Ovary (tissue), 10 donors: ENCODE measurements at places on chromosomes 6 and 20.

DNA sequence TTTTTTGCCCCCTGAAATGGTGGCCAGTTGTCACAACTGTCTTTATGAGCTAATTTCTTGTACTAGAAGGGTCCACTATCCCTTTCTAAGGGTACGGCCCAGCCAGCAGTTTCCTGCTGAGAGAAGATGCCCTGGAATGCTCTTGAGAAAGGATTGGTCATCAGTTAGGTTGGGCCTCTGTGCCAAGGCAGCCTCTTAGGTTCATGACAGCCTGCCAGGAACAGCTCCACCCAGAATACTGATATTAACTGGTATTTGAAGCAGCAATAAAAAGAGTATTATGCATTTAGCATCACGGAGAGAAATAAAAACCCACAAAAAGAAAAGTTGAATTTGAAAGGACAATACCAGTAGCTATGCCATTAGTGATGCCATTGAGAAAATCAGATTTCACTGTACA lies 9.0 kb upstream of the HINT3 start:
- DNase-seq = no peak

DNA sequence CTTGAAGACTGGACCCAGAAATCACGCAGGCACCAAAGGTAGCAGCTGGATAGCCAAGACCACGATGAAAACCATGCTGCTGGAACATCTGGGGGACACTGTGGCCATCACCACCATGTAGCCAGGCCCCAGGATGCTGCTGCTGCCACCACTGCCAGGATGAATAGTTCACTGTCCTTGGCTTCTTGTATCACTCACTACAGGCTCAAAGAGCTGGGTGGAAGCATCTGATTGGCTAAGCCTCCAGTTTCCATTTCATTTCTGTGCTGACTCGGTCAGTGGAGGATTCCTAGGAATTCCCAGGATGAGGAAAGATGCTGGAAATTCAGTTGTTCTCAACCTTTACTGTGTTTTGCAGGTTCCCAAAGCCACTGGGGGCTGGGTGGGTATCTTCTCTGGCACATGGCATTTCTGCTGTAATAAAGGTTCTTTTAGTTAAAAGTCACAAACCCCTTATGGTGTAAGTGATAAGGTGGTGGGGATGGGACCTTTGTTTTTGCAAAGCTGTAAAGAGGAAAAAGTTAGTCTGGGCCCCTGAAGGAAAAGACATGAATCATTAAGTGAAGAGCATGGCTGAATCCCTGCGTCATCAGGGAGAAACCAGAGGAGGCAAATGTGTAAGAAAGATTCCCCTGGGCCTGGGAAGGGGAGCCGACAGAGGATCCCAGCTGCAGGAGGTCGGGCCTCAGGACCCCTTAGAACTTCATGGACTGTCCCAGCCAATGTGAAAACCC lies 75.6 kb upstream of the RNF24 start:
- DNase-seq = no peak

- no peak for DNase-seq
Observed at GRCh38 chr6:12392490-12392889, 102.3 kb downstream of the EDN1 start.

GRCh38 chr20:58982406-58983114 lies 1.5 kb downstream of the NELFCD start:
- no peak for DNase-seq

GRCh38 chr20:58433029-58433647 lies 44.1 kb downstream of the VAPB start:
- DNase-seq = no peak

- no peak for DNase-seq
Observed at GRCh38 chr20:37392441-37393195, 46.7 kb downstream of the SRC start.

DNA sequence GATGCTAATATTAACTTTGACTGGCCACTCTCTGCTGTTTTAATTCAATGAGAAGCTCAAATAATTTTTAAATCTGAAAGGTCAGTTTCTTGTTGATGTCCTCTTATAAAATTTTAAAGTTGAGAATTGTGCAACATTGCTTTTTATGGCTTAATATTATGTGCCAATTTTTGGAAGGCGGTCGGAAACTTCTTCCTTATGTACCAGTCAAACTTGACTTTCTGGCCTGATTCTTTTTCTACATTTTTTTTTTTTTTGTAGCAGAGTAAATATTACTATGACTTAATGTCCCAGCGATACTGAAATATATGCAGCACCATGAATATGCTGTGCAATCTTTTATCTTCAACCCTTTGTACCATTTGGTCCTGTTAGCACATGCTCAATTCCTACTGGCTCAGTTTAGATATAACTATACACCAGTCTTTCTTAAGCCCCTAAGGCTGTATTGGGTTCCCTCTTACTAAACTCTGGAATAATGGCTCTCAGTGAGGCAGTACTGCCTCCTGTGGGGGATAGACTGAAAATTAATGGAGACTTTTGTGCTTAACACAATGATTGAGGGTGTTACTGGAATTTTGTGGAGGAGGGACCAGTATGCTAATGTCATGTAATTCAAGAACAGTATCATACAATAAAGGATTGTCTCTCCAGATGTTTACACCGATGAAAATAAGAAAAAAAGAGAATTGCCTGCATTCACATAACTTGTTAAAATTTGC lies 156.4 kb upstream of the SYNCRIP start:
- DNase-seq = no peak

DNA sequence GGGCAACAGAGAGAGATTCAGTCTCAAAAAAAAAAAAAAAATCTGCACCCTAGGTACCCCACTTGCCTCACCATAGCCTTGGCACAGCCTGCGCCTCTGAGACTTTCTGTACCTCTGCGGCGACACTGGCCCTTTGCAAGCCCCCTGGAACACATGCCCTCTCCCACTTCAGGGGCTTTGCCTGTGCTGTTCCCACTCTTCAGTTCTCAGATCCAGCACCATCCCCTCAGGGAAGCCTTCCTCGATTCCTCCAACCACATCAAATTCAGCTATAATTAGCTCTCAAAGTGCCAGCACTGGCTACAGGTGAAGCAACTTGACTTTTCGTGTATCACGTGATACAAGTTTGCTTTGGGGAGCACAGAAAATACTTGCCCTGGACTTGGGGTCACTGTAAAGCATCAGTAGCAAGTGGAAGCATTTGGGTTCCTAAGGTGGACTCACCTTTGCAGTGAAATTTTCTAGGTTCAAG lies 2.1 kb upstream of the UBE2V1 start:
- no peak for DNase-seq

- no peak for DNase-seq
Observed at GRCh38 chr6:77092971-77093370, 370.3 kb downstream of the HTR1B start.

DNA sequence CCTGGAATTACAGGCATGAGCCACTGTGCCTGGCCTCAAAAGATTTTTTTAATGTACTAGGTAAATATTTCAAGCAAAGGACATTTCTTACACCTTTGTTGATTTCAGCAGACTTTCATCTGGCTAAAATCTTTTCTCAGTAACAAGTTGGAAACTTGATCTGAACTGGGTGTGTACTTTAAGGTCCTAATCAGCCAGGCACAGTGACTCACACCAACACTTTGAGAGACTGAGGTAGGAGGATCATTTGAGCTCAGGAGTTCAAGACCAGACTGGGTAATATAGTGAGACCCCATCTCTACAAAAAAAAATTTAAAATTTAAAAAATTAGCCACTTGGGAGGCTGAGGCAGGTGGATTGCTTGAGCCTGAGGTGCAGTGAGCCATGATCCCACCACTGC lies 7.0 kb upstream of the RALGAPA2 start:
- no peak for DNase-seq

DNA sequence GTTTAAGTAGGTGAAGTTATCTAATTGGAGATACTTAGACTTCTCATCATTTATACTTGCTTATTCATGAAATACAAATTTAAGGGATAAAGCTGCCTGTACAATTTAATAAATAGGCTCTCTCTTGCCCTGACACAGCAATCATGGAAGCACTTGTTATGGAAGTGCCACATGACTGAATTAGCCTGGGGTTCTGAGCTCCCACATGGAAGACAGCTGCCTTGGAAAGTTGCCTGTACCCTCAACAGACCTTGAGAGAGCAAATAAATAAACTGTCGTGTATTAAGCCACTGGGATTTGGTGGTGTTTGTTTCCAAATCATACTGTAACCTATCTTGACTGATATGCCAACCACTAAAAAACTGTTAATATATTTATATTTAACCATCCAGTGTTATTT lies 87.0 kb upstream of the RSPO3 start:
- DNase-seq = no peak

GRCh38 chr20:62210496-62210855 lies 9.6 kb downstream of the HRH3 start:
- DNase-seq = no peak

GRCh38 chr6:21489826-21490225 lies 103.7 kb upstream of the SOX4 start:
- no peak for DNase-seq

GRCh38 chr6:158584236-158584651 lies 24.4 kb downstream of the TMEM181 start:
- no peak for DNase-seq

DNA sequence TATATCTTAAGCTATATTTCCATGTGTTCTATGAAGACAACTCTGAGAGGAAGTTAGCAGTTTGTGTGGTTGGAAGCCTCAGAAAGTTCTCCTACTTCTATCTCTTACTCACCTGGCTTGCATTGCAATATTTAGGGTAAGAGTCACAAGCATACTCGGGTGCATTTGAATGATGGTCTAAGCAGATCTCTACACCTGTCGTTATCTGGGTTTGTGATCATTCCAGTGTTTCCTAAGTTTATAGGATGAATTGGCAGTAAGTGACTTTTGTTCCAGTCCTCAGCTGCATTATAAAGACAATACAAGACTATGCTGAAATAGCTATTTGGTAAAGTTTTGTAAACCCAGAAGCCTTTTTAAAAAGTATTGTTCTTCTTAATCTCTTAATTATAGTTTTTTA lies 36.9 kb downstream of the CBFA2T2 start:
- DNase-seq = no peak

DNA sequence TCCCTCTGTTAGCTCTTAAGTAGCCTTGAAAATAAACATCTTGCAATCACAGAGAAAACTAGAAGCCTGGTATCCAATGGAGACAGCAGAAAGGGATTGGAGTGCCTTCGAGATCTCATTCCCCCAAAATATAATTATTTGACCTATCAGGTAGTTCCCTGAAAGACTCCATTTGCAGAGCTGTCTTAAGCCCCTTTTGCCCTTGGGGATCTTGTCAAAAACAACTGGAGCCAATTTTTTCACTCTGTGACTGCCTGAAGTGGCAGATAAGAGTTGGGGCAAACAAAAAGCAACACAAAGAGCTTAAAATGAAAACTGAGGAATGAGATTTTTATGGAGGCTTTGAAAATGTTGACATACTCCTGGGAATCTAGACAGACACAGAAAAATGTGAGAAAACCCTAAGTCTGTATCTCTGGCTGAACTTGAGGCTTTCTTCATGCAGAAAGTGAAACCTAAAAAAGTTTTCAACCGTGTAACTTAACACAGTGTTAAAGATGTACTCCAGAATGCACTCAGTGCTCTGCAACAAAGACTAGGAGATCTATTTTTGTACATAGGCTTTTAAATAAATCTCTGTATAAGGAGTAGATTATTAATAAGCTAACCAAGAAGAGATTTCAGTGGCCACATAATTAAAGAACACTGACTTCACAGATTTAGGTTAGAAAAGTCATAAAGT lies 971.1 kb upstream of the MAN1A1 start:
- DNase-seq = no peak

GRCh38 chr6:8391934-8392333 lies 43.4 kb downstream of the SLC35B3 start:
- DNase-seq = no peak

DNA sequence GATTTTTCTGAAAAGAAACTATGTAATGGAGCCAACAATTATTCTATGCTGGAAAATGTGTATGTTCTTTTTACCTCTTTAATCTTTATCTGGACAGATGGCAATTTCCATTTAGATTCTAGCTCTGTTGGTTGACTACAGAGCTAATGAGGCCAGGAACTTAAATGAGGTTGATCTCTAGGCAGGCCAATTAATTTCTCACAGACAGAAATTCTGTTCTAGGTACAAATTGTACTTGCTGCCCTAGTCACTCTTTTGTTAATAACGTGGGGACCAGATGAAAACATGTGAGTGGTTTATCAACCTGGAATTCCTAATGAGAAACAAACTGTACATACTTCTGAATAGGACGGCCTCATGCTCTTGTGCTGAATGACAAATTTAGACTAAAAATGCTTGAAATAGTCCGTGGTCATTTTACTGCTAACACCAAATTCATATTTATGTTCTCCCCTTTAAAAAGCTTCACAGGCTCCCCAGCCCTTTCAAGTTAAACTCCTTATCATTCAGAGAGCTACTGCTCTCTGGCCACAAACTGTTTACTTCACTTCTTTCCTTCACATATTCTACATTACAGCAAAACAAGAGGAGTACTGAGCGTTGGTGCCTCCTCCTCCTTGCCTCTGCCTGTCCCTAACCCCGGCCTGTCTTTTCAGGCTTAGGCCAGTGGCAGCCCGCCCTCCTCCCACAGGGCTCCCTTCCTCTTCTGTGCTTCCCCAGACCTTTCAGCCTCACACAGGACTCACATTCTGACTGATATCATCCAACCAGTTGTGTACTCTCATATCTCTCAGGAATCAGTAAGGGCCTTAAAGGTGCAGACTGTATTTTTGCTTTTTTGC lies 41.4 kb downstream of the DTNBP1 start:
- DNase-seq = no peak

- no peak for DNase-seq
Observed at GRCh38 chr20:61118429-61119224, 133.4 kb upstream of the CDH4 start.

- no peak for DNase-seq
Observed at GRCh38 chr6:116200619-116201249, 53.1 kb downstream of the TSPYL4 start.

- DNase-seq = no peak
Observed at GRCh38 chr6:88177961-88178464, 11.9 kb upstream of the CNR1 start.

DNA sequence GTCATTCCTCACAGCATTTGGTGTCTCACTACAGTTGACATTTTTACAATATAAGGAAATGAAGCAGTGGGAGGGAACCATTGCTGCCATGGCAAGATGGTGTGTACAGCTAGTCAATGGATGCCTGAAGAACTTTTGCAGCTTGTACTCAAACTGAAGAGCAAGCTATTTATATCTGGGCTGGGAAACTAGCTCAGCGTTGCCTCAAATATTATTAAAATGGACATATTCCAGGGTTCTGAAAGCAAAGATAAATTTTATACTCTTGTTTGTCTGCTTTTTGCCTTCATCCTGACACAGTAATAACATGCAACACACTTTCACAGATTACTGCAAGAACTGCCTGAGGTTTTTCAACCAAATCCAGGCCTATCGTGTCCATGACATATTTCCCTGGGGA lies 156.4 kb upstream of the COL21A1 start:
- no peak for DNase-seq

DNA sequence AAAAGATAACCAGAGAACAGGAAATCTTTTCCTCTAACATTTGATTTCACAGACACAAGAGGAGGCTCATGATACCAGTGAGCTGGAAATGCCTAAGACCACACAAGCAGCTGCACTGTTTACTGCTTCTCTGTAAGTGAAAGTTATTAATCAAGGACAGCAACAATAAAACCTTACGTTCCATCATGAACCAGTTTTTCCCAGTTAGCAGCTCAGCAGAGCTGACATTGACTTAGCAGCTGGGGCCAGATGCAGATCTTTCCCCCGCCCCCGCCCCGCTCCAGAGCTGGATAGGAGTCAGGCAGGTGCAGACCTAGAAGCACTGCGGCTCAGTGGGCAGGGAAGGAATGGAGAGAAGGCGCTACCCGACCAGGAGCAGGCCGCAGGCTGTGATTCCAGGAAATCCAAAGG lies 275.2 kb downstream of the GMDS start:
- no peak for DNase-seq
